Stimulated activated CD4-positive, alpha-beta T cell treated with anti-CD3 and anti-CD28 coated beads, TNF-alpha, amount 100 ng/mL, for 24 hours (primary cell): ENCODE measurements at places on chromosomes 12 and 14.

- no peak for DNase-seq
Measured at GRCh38 chr12:67512061-67512460, 136.5 kb upstream of the DYRK2 start.

DNA sequence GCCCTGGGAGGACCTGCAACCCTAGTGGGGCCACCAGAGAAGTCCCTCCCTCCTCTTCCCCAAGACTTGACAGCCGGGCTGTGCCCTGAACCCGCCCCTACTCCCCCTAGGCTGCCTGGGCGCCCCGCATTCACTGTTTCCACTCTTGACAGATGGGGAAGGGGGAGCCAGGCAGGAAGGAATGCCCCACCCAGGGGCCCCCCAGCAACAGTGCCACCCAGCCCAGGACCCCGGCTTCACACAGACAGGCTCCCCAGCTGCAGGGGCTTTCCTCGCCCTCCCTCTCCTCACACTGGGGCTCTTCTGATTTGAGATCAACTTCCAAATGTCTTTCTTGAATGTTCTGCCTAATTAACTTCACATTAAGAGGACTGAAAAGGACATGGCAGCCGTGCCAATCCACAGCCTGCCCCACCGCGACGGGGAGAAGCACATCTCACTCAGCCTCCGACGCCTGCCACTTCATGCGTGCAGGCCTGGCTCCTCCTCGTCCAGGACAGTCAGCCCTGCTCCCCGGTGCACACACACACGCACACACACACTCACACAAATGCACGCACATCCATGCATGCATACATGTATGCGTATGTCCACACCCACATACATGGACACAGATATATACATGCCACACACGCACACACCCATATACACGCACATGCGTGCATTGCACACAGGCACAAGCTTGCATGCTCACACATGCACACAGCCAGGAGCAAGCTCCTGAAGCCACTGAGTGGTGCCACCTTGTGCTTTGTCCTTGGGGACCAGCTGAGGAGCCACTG, 19.6 kb upstream of the C14orf180 start:
- no peak for DNase-seq

GRCh38 chr14:44149597-44149996, 357.5 kb downstream of the FSCB start:
- no peak for DNase-seq

DNA sequence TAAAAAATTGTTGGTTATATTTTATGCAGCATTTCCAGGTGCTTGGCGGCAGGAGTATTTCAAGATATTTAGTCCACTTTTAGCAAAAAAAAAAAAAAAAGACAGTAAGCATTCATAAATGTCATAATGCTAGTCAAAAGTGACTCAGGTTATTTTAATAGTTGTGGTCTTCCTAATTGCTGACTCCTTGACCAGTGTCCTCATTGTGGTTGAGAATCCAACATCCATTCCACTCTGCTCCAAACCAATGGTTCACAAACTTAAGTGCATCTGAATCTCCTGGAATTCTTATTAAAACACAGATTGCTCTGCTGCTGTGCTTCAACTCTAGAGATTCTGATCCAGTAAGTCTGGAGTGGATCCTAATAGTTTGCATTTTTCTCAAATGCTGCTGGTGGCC, 71.4 kb downstream of the AKAP6 start:
- no peak for DNase-seq

DNA sequence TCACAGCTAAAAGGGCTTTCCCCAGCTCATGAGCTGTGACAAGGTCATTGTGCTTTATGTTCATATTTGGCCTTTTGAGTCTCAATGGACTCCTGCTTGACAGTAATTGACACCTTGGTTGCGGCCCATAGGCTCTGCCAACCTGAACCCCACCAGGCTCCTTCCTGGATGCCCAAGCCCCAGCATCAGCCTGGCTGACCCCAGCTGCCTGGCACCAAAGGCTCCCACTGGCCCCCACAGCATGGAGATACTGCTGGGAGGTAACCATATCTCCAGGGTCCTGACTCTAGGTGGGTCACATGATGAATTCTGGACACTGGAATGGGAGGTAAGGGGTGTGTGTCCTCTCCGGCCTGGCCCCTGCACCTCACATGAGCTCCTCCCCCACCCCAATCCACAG, 50.2 kb downstream of the CLMN start:
- DNase-seq, result no peak

DNA sequence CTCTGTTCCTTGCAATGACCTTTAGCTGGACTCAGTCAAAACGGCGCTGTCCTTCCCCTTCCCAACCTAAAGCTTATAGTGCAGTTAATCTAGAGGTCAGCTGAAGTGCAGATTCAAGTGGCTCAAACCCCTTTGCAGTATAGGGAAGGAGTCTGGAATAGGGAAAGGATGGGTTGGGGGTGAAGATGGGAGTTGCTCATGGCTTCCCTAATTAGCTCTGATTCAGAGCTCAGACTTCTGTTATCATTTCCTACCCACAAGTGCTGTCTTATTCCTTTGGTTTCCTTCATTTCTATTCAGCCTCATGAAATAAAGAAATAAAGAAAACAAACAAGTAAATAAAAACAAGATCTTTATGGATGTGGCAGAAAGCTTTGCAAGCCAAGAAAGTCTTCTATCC, 264.0 kb upstream of the HMGA2 start:
- no peak for DNase-seq

- DNase-seq, result no peak
Measured at GRCh38 chr14:69873877-69874780, 5.1 kb upstream of the SMOC1 start.
